ENCODE measurements at places on chromosomes 2 and 18. TPM values are rescaled to one million over a fixed set of nuclear protein-coding genes. Genes with fewer than 3 reads are reported as not detected.

CRIM1 gene
- 125 TPM for total RNA-seq

AGBL5 gene
- 11.7 TPM for total RNA-seq

COL6A3 gene
- total RNA-seq, result 89.5 TPM

TEKT4 gene
- total RNA-seq, result 0.32 TPM

GAREM1 gene
- 10.0 TPM for total RNA-seq

C2orf78 gene
- not detected for total RNA-seq

ST8SIA5 gene
- 23.3 TPM for total RNA-seq

NYAP2 gene
- 0.05 TPM for total RNA-seq

MROH2A gene
- not detected for total RNA-seq

ABHD1 gene
- total RNA-seq, result 1.1 TPM

OSR1 gene
- 1.4 TPM for total RNA-seq

CROCC2 gene
- not detected for total RNA-seq

DSG4 gene
- total RNA-seq, result not detected

KCNIP3 gene
- total RNA-seq, result 6.5 TPM

LCT gene
- not detected for total RNA-seq

Measured in cardiac septum (tissue), 1 donor.